NCI-H187 treated with DMSO at 0.1 percent for 48 hours (cell line): ENCODE measurements at places on chromosomes 7 and 10.

GRCh38 chr7:92722541-92722940 is 113.8 kb downstream of the CDK6 start:
- no peak for DNase-seq

DNA sequence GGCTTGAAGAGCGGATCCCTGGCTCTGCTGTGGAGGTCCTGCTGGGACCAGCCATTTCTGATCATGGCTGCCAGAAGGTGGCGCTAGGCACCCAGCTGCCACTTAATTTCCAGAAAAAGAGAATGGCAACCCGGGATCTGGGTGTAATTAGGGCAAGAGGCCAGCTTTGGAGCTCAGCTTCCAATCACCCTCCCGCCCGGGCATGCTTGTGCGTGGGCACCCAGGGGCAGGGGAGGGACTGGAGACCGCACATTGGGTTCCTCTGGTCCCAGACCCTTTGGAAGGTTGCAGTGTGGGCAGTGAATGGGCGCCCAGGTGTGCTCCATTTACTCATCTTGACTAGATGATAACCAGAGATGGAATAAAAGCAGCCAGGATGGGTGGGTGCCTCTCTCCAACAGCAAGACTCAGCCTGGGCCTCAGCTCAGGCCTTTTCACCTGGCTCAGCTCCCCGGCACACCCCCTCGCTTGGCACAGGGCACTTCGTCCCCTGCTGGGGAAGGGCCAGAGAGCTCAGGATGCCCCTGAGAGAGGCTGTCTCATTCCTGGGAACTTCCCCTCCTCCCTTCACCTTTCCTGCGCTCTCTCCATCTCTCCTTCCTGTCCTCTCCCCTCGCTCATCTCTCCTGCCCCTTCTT is 14.7 kb downstream of the FAM241B start:
- no peak for DNase-seq

- no peak for DNase-seq
Measured at GRCh38 chr7:67432536-67433234, 436.1 kb downstream of the TYW1 start.

GRCh38 chr10:91340613-91341362 is 69.4 kb upstream of the HECTD2 start:
- no peak for DNase-seq

- DNase-seq: no peak
Measured at GRCh38 chr7:47221826-47222225, 360.1 kb downstream of the TNS3 start.

- no peak for DNase-seq
Measured at GRCh38 chr10:4514445-4515108, 311.4 kb upstream of the AKR1E2 start.

DNA sequence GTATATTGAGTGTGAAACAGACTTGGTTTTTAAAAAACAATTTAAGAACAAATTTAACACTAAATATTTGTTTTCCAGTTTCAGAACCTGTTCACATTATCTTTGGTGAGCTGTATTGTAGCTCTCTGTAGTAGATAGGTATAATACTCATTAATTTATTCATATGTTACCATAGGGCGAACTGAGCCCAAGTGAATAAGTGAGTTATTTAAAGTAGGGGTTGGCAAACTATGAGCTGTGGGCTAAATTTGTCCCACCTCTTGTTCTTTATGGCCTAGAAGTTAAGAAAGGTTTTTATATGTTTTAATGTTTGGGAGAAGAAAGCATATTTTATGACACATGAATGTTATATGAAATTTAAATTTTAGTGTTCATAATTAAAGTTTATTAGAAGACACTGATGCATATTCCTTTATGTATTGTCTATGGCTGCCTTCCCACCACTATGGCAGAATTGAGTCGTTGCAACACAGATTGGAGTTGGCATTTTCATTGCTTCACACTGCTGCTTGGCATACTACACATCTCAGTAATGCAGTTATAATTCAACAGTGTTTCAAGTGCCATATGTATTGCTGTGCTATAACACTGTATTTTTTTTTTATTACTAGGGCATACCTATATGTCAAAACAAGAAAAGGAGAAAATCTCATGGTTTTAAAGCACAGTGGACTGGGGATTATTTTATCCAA is 146.5 kb downstream of the ADK start:
- no peak for DNase-seq

DNA sequence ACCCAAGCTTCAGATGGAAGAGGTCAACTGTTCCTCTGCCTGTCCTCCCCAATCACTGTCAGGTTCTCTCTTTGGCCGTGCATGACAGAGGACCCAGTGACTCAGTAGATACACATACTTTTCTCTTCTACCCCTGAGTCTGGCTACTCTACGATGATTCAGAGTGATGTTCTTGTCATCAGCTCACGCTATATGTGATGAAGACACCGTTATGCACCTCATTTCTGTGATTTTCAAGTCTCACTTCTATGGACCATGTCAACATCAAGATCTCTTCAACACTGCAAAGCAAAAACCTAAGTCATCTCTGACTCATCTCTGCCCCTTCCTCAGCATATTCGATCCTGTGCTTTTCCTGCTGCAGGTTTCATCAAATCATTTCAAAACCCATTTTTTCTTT is 76.6 kb upstream of the DGKI start:
- DNase-seq: no peak

DNA sequence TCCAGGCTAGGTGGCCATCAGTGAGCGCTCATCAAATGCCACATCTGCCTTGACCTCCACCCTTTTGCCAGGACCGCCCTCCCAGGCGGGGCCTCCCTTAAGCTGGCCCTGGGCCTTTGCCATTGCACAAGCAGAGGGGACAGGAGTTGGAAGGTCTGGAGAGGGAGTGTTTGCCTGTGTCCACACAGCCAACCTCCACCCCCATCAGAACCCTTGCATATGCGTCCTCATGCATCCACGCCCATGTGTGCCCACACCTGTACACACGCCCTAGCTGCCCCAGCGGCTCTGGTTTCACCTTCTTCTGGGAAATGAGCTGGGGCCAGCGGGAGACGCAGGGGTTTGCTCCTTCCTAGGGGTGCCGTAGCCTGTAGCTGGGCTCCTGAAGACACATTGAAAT is 64.0 kb downstream of the NEURL1 start:
- no peak for DNase-seq

DNA sequence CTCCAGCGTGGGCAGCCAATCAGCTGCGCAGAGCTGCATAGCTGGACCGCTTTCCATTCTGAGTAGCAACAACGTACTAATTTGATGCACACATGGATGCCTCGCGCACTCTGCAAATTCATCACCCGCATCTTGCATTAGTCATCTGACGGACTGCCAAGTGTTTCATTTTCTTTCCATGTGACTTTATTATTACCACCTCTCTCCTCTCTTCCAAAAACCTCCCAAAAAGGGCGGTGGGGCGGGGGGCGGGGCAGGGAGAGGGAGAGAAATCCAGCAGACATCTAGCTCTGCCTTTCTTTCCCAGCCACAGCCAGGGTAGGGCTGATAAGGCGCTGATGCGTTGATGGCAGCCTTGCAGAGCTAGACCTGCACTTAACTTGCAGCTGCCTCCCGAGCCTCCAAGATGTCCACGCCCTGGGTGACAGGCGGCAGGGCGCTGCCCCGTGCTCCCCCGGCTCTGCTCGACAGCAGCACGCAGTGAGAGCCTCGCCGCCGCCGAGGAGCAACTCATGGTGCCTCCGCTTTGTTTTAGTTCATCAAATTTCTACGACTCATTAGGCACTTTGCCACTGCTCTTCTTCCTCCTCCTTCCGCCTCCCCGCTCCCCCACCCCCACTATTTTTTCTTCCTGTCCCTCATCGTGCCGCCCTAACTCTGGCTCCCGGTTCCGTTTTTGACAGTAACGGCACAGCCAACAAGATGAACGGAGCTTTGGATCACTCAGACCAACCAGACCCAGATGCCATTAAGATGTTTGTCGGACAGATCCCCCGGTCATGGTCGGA is 147.3 kb downstream of the CELF2 start:
- no peak for DNase-seq

DNA sequence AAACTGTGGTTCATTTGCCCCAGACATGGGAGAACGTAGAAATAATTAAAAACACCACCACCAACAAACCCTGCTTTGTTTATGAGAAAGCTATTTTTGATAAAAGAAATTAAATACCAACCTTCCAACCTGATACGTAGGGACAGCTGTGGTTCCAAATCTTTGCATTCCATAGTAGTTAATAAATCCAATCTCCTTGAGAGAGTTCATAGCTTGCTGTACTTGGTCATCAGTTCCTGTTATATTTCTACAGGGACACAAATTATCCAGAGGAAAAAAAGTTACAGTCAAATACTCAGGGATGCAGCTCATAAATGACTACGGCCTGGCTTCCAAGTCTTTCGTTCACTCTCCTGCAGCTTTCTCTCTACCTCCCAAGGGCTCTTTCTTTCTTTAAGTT is 41.1 kb downstream of the PUS7 start:
- no peak for DNase-seq

GRCh38 chr10:124450012-124450782 is at the start of gene NKX1-2:
Gene NKX1-2 (minus strand): TSS chr10:124450035. CDS start chr10:124449943, 92 bp downstream.
- DNase-seq: no peak

DNA sequence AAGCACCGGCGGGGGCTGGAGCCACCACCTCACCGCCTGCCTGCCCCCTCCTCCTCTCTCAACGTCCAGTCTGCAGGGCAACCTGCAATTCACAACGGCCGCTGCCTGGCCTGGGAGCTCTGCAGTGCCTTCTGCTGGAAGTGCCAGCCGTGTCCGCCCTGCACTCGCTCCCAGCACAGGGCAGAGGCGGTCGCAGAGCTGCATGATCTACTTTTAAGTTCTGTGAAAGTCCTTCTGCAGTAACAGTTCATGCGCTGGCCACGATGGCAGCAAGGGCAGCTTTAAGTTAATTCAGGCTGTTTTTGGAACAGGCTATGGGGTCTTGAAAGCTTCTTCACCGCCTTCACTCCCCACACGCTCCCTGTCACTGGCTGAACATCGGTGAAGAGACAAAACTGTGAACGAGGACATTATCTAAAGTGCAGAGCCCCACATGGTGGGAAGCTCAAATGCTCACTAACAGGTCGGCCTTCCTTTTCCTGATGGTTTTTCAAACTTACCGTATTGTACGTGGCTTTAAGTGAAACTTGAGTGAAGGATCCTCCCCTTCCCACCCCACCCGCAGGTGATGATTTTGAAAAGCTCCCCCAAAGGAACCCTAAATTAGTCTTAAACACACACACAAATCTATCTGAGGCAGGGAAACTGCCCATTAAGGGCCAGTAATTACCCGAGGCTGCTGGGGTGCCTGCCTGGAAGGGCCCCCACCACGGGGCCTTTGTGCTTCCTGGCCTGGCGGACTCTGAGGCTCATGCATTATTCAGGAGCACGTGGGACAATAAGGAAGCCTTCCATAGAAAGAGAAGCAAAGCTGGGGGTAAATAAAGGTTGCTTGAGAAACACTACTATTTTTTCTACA is 504.3 kb downstream of the DNAJB6 start:
- no peak for DNase-seq

DNA sequence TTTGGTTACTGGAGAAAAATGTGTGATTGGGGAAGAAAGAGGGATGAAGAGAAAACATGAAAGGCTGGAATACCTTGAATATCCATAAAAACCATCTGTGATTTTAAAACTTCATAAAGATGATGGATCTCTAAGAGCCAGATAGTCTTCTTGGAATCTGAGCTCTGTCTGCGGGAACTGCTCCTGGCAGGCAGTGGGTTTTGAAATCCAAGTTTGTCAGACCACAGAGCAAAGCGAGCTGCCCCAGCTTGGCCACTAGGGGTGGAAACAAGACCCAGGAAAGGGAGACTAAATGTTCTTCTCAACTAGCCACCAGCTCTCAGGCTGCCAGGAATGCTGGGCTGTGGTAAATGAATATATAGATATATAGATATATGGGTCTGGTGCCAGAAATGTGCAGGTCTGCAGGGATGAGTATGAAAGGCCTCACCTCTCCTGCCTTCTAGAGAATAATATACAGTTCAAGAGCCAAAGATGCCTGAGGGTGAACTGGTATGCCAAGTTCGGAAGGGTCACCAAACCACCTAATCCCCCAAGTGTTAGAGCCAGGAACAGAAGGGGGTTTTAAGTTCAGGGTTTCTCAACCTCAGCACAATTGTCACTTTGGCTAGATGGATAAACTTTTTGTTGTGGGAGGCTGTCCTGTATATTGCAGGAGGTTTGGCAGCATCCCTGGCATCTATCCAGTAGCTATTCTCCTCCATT is 208.8 kb downstream of the KCNMA1 start:
- no peak for DNase-seq

GRCh38 chr10:113983552-113983951 is 60.1 kb upstream of the ADRB1 start:
- no peak for DNase-seq

DNA sequence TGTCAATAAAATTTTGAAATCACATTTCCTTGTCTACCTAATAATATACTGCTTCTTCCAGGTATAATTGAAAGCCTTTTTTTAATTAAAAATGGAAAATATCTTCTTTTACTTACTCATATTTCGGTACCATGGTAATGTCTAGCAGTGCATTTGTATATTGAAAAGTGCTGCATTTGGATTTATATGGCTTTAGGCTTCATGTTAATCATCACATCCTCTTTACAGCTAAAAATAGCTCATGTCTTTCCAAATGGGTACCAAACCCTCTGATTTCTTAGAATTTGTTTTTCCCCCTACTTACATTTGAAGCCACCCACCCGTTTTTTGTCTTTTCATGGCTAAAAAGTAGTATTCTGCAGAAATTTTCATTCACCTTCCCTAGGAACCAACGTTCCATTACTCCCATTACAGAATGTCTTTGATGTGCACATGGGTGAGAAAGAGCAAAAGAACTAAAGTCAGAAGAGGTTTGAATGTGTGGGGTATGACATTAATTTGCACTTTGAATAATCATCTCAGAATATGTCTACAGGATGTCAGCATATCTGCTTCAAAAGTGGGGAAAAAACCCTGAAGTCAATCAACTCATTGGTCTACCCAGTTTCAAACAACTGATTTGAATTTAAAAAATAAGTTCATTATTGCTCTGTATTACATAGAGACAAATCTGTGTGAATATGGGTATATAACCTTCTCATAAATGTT is 935.9 kb downstream of the GATA3 start:
- no peak for DNase-seq

- DNase-seq: no peak
Measured at GRCh38 chr7:105782391-105783042, 93.9 kb downstream of the ATXN7L1 start.
